GM12891 (cell line): ENCODE measurements at places on chromosomes 13 and 19.

DNA sequence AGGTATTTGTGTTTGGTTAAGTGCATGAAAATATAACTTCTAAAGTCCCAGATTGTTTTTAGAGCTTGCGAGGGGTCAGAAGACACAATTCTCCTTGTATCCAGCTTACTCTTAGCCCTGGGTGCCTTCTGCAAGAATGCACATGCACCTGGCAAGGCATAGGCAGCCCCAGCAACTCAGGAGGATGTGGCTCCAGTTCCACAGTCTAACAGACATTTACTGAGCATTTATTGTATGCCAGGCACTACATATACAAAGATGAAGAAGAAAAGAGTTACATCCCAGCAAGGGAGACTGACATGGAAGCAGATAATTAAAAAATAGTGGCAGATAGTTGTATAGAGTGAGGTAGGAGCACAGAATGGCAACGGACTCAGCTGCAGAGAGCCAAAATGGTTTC lies 101.1 kb upstream of the FRY start:
- DNase-seq = no peak

DNA sequence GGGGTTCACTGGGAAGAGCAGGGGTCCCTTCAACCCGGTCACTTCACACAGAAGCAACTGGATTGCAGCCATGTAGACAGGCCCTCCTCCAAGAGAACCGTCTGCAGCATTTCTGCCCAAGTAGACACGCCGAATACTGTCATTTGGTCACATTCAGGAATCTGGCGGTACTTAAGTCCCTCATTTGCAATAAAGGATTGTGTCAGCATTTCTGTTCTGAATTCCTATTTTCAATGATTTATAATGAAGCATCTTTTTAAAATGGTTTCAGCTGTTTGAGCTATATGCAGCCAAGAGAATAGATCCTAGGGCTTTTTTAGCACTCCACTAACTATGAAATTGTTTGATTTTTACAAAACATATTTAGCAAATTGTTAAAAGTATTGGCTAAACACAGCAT lies 143.5 kb upstream of the SOX1 start:
- DNase-seq = no peak

- DNase-seq = no peak
Measured at GRCh38 chr13:99133848-99134247, 66.8 kb upstream of the UBAC2 start.

DNA sequence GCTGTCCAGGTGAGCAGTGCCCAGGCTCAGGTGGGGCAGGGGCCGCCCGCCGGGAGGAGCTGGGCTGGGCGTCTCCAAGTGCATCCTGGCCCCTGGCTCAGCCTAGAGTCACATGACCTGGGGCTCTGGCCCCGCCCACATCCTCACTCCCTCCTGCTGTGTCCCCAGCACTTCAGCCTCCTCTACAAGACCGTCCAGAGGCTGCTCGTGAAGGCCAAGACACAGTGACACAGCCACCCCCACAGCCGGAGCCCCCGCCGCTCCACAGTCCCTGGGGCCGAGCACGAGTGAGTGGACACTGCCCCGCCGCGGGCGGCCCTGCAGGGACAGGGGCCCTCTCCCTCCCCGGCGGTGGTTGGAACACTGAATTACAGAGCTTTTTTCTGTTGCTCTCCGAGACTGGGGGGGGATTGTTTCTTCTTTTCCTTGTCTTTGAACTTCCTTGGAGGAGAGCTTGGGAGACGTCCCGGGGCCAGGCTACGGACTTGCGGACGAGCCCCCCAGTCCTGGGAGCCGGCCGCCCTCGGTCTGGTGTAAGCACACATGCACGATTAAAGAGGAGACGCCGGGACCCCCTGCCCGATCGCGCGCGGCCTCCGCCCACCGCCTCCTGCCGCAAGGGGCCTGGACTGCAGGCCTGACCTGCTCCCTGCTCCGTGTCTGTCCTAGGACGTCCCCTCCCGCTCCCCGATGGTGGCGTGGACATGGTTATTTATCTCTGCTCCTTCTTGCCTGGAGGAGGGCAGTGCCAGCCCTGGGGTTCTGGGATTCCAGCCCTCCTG lies 16.8 kb upstream of the CELF5 start:
- DNase-seq = no peak

- peak; percentile 69 for DNase-seq
Measured at GRCh38 chr19:16041299-16041990, 34.9 kb upstream of the TPM4 start.

DNA sequence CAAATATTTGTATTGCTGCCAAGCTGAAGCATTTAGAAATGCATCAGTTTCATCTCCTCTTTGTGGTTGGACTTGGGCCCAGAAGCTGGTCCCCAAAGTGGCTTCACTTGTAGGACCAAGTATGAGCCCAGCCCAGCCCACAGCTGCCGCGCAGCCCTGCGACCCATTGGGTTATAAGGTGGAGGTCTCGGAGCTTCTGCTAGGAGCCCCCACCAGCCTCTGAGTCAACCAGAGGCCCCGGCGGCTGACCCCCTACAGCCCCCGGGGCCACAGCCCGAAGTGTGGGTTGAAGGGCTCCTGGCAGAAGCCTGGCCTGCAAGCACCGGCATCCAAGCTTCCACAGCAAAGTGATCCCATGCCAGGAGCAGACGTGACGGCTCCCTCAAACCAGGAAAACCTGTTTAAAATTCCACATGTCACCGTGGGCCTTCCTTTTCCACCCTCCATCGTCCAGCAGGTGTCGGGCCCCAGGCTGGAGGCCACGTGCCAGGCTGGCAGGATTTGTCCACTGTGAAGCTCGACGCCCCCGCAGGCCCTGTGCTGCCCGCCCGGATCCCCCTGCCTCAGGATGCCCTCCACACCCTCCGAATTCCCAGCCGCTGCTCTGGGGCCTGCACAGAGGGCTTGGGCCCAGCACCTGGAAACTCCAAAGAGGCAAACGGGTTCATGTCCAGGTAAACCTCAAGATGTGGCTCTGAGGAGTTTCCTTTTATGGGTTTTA lies 54.7 kb downstream of the C13orf46 start:
- DNase-seq = no peak

DNA sequence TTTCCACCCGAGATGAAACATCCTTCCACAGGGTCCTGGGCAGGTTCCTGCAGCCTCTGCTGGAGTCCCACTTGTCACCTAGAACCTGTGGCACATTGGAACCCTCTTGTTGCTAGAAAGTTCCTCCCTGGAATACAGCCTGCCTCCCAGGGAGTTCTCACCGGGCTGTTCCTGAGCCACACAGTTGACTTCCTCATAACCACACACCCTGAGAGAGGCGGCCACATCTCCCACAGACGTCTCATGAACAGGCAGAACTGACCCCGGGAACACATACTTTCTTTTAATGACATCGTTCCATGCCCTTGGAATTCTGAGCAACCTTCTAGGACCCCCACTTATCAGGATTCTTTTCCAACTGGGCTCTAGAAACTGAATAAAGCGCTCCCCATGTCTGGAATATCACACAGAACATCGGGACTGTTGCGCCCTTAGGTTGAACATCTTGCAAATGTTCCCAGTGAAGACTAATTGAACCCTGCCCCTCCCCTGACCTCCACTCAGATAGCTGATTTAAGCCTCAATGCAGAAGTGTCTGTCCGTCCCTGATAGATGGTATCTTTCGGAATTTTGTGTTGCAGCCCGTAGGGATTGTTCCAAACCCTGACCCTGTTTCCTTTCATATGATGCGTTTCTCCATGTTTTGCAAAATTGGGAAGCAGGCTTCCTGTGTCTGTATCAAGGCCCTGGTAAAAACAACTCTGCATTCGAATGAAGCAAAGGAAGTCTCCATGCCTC lies 91.1 kb downstream of the RAB20 start:
- DNase-seq = no peak

DNA sequence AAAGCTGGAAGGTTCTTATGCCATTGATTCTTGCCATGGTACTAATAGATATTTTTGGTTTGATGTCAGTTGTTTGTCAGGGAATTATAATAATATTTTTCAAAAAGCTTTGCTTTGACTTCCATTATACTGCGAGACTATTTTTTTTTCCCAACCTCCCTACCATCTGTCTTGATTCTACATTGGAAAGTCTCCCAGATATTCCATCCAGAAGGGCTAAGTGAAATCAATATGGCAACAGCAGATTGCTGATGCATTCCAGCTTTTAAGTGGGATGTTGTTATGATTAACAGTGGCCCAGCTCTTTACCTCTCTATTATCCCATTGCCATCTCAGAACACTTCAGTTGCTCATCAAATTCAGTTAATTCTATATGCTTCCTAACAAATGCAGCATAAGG lies 247.4 kb downstream of the OXGR1 start:
- no peak for DNase-seq

- DNase-seq = no peak
Measured at GRCh38 chr13:108352599-108352998, 83.1 kb downstream of the TNFSF13B start.

- no peak for DNase-seq
Measured at GRCh38 chr19:33556261-33556660, 34.7 kb upstream of the PEPD start.

DNA sequence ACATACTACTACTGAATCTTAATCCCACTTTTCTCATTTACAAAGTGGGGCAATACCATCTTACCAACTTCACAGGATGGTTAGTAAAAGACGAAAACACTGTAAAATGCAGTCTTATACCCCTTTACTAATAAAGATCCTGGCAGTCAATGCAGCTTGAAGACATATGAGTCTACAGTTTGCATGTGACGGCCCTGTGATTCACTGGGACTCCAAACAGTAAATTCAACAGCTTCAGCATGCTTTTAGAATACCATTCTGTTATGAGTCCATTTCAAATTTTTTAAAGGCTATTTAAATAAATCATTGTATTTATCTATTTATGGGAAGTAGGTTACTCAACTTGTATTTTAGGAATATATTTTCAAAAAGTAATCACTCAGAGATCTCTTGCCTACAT lies 629.1 kb downstream of the LIG4 start:
- DNase-seq = no peak

- DNase-seq = no peak
Measured at GRCh38 chr19:42279155-42279901, 10.3 kb downstream of the CIC start.

DNA sequence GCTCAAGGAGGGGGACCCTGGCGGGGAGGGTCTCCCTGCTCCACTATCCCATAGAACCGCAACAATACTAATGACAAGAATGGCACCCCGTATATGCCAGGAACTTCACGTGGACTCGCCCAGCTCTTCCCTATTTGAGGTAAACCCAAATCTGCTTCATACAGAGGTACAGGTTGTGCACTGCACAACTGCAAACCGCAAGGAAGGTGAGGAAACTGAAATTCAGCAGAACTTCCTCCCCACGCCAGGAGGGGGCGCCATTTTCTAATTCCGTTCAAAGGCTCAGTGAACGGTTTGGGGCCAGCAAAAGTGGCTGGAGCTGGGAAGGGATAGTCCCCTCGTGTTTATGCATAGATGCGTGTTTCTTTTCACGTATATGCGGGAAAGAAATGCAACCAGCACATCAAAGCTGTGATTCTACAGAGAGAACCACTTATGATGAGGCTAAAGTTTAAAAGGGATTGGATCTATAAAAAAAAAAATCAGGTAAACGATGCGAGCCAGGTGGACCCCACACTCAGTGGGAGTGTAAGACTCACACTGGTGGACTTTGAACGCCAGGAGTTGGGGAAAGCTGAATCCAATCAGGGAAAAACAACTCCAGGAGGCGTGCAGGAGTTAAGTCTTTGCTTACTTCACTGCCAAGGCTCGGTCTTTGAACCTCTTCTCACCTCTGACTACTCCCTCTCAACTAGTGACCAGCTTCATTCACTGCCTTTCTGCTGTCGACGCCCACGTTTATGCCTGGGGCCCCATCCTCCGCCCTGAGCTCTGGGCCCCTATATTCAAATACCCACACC lies 20.3 kb downstream of the C19orf81 start:
- no peak for DNase-seq

DNA sequence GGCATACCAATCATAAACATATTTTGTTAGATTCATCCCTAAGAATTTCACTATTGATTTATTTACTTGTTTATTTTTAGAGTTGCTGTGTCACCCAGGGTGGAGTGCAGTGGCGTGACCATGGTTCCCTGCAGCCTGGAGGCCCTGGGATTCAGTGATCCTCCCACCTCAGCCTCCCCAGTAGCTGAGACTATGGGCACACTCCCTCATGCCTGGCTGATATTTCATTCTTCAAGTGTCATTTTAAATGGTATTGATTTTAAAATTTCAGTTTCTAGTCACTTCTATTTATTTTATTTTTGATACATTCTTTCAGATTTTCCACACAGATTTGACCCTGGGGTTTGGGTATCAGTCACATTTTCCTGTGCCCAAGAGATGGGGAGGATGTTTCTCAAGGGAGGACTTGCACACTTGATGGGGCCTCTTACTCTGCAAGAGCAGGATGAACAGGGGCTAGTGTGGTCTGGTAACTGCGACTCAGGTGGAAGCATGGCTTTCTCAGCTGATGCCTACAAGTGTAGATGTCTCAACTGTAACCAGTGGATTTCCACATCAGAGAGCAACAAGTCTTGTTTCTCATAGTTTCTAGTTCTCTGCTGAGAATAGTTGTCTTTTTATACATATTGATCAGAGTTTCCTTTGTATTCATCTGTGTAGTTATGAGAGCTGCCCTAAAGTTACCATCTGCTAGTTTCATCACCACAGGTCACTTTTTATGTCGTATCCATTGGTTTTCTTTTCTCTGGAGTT lies 40.2 kb downstream of the CCNE1 start:
- no peak for DNase-seq

GRCh38 chr19:7483720-7484201 lies 5.1 kb downstream of the PEX11G start:
- DNase-seq = no peak

- DNase-seq = no peak
Measured at GRCh38 chr19:9865732-9866501, 30.8 kb downstream of the PIN1 start.

GRCh38 chr13:33744589-33745369 lies 73.2 kb upstream of the RFC3 start:
- no peak for DNase-seq

GRCh38 chr13:111846391-111847159 lies 220.4 kb upstream of the SOX1 start:
- DNase-seq = no peak

- no peak for DNase-seq
Measured at GRCh38 chr13:39468306-39468705, 134.7 kb downstream of the LHFPL6 start.

DNA sequence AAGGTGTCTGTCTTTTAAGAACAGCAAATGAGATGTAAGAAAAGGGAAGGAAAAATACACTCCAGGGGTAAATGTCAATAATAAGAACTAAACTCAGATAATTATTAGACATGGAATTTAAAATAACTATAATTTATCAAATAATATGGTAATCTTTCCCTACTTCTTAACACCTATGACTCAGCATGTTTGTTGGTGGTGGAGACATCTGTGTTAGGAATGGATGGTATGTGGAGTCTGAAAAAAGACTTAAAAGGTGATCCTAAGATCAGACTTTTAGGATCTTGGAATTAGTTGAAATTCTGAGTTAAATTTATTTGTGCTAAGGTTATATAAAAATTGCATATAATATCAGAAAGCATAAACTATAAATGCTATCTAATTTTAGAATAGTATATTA lies 915.1 kb downstream of the SLITRK5 start:
- DNase-seq = no peak

DNA sequence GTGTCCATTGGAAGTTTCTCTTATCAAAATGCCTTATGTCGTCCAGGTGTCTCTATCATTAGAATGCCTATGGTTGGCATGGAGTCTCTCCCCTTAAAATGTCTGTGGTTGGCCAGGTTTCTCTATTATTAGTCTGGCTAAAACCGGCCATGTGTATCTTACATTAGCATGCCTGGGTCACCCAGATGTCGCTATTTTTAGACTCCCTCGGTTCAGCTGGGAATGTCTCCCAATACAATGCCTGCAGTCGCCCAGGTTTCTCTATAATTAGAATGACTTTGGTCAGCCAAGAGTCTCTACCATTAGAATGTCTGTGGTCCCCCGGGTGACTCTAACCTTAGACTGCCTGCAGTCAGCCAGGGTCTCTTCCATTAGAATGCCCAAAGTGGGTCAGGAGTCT lies 1536.1 kb downstream of the UQCRFS1 start:
- DNase-seq = no peak
